Stimulated activated CD4-positive, alpha-beta T cell treated with anti-CD3 and anti-CD28 coated beads, Interleukin-12 subunit alpha, Interleukin-12 subunit beta, amount 100 ng/mL, for 24 hours (primary cell): ENCODE measurements at places on chromosomes 4 and X.

DNA sequence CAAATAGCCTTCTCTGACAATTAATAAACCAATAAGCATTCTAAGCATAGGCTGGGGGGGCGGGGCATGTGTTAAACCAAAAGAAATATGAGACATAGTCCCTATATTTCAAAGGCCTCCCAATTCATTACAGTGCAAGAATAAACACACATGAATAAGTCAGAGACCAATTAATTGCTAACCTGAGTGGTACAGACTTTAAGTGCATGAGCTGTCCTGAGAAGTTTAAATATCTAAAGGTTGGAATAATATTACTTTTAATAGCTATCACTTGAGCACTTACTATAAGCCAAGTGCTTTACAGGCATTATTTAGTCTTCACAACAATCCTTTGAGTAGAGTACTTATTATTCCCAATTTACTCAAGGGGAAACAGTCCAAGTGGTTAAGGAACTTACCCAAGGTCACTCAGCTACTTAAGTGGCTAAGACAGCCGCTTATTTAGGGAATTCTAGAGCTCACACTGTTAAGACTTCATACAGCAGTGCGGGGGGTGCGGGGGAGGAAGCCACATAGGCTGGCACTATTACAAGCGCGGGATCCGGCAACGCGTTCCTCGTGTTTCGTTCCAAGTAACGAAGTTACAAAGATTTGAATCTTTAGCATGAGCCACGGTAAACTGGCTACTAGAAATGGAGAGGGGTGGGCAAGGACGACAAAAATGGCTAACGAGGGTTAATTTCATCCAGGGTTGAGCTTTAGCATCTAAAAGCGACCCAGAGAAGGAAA, 1.4 kb downstream of the THOC2 start:
- no peak for DNase-seq

DNA sequence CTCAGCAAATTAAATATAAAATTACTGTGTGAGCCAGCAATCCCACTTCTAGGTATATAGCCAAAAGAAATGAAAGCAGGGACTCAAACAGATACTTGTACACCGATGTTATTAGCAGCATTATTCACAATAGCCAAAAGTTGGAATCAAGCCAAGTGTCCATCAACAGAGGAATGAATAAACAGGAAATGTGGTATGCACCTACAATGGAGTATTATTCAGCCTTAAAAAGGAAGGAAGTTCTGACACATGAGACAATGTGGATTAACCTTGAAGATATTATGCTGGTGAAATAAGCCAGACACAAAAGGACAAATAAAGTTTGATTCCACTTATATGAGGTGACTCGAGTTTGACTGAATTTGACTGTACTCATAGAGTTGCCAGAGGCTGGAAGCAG, 108.3 kb upstream of the DUSP21 start:
- DNase-seq, result no peak

GRCh38 chr4:186628058-186628711, 72.8 kb upstream of the MTNR1A start:
- no peak for DNase-seq

GRCh38 chrX:68186552-68187262, 246.6 kb downstream of the OPHN1 start:
- no peak for DNase-seq

GRCh38 chr4:121599049-121599448, 97.7 kb downstream of the ANXA5 start:
- no peak for DNase-seq

- DNase-seq, result no peak
These were observed 64.8 kb downstream of the IRF2 start for GRCh38 chr4:184409502-184409901.

DNA sequence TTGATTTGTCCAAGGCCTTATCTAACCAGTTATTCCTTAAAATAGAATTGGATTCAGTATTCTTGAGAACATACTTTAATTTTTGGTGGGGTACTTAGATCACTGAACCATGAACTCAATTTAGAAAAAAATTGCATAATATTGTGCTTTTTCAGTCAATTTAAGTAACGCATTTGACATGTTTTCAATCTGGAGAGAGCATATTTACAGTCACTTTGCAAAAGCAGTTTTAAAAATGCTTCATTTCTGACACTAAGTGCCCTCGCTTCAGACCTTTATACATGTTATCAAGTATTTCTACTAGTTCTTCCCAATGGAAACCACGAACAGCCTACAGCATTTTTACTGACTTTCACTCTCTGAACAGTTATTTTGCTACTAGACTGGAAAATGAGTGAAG, 257.1 kb upstream of the NDST4 start:
- no peak for DNase-seq

DNA sequence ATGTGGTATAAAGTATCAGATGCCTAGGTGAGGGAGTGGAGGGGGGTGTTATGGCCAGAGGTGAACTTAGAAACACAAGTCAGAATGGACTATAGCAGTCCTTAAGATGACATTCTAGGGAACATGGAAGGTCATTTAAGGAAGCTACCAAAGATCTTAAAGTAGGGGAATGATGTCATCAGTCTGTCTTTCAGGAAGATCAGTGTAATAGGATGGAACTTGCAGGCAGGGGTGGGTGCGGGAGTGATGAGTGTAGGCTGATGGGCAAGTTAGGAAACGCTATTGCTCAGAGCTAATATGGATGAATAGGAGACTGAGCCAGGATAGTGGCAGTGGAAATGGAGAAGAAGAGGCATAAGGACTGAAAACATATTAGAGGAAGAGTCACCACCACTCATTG, 27.5 kb upstream of the CWH43 start:
- DNase-seq, result no peak

DNA sequence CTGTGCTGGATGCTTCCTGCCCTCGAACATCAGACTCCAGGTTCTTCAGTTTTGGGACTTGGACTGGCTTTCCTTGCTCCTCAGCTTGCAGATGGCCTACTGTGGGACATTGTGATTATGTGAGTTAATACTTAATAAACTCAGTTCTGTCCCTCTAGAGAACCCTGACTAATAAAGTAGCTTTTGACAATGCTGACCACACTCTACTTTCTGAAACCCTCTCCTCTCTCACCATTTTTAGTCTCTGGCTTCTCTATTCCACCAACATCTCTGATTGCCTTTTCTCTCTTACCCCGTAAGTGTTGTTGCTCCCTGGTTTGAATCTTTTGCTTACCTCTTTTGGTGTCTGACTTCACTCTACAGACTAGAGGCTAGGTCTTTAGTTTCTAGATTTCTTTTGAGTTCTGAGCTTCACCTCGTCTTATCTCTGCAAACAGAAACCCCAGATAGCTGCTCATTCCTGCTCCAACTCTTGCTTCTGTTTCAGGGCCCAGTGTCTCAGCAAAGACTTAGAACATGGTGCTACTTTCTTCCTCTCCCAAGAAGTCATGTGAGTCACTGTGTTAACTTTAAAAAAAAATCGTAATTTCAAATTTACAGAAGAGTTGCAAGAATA, 11.4 kb downstream of the TMSB4X start:
- no peak for DNase-seq

GRCh38 chrX:149539283-149540130, 1.3 kb upstream of the EOLA1 start:
- peak; percentile 77 for DNase-seq

DNA sequence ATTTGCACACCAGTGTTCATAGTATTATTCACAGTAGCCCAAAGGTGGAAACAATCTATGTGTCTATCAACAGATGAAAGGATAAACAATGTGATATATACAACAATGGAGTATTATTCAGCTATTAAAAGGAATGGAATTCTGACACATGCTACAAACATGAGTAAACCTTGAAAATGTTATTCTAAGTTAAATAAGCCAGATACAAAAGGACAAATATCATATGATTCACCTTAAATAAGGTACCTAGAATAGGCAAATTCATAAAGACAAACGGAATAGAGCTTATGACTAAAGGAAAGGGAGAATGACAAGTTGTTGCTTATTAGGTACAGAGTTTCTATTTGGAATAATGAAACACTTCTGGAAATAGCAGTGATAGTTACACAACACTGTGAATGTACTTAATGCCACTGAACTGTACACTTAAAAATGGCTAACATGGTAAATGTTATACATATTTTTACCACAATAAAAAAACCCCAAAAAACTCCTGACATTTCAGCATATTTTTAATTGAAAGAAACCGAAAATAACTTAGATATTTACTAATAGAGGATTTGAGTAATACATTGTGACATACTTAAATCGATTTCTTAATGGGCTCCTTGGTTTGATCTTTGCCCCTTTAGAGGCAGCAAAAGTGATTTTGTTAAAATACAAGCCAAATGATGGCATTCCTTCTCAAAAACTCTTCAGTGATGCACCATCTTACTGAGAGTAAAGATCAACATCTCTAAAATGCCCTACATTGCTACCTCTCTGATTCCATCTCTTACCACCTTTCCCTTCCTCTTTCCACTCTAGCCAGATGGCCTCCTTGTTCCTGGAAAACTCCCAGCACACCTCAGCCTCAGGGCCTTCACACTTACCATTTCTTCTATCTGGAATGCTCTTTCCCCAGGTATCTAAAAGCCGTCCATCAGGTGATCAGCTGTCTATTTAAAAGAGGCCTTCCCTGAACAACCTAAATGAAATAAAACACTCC, 8.6 kb upstream of the CYP2U1 start:
- no peak for DNase-seq

DNA sequence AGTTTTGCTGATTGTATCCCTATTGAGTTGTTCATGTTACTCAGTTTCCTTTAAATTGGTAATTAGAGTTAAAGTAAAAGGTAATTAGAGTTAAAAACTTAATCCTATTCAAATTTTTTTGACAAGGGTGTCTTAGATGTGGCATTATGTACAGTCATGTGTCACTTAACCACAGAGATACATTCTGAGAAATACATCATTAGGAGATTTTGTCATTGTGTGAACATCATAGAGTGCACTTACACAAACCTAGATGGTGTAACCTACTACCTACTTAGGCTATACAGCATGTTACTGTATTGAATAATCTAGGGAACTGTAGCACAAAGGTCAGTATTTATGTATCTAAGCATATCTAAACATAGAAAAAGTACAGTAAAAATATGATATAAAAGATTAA, 39.2 kb downstream of the BEX3 start:
- no peak for DNase-seq

DNA sequence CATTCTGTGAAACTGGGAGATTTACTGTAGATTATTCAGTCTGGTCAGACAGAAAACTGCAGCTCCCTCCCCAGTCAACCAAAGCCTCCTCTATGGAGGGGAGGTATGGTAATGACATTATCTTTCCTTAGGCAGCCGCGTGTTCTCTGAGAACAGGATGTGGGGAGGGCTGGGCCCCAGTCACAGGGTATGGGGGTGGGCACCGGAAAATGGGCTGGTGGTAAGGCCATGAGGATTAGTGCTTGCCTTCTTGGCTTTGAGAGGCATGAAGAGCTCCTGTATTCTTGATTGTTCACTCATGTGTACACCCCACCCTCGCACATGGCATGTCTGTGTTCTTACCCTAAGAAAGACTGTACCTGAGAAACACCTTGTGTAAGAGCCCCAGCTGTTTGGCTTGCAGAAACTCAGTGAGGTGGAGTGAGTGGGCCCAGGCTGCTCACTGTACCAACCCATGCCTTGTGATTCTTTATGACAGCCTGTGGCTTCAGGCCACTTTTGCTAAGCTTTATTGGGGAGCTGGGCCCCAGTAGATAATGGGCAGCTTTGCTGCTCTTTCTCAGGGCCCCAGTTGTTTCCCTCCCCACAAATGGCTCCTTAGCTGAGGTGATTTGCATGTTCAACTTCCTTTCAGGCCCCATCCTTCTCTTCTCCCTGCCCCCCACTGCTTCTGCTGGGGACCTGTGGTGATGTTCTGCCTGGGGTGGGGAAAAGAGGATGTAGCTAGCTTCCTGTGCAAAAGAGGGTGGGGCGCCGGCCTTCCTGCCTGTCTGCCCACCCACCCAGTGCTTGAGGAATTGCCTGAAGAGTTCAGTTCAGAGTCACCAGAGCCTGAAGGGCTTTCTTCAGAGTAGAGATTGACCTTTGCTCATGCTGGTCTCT, 30.7 kb downstream of the MSN start:
- DNase-seq, result peak; percentile 64

DNA sequence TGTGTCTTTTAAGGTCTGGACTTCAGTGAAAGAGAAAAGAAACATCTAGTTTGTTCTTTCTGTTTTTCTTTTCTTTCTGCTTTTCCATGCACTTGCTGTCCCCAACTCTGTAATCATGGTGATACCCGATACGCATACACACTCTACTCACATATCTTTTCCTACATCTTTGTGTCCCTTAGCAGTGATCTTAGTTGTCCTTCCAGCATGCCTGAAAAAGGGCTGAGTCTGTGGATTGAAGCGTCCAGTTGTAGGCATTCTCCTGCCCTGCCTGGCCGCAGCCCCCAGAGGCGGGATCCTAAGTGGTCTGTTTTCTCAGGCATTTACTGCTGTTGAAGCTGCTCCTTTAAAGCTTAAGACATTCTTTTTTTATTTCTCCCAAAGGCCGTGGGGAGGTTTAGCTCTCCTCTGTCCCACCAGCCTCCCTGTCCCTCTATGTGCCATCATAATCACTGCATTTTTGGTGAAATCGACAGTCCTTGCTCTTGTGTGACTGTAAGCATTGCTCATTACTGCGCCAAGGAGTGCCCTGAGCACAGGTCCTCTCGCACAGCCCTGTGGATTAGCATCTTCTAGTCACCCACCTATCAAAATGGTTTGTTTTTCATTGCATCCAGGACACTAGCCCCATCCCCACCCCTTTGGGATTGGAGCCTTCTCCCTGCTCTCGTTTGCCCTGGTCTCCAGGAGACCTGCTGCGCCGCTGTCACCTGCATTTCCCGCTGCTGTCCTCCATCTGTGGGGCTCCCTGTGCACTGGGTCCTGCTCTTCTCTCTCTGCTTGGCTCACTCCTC, 4.4 kb downstream of the RGS12 start:
- no peak for DNase-seq

DNA sequence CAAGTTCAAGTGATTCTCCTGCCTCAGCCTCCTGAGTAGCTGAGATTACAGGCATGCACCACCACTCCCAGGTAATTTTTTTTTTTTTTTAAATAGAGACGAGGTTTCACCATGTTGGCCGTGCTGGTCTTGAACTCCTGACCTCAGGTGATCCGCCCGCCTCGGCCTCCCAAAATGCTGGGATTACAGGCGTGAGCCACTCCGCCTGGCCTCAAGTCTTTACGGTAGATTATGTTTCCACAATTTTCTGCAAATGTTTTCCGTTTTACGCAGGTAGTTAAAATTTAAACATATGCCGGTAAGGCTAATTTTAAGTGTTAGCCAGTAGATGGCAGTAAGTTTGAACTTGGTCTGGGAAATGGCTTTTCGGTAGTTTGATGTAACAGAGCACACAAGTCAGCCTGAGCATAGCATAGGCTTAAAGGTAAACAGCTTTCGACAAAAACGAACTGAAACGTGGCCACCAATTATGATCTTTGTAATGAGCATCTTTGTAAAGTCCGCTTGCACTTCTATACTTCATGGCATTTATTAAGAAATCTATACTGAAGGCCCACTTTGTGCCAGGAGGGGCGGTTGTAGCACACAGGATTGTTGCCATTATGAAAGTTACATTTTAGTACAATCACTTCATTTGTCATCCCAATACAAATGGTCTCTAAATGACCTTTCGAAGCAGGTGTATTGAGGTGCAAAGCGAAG, 31.1 kb downstream of the CCKAR start:
- DNase-seq, result no peak

DNA sequence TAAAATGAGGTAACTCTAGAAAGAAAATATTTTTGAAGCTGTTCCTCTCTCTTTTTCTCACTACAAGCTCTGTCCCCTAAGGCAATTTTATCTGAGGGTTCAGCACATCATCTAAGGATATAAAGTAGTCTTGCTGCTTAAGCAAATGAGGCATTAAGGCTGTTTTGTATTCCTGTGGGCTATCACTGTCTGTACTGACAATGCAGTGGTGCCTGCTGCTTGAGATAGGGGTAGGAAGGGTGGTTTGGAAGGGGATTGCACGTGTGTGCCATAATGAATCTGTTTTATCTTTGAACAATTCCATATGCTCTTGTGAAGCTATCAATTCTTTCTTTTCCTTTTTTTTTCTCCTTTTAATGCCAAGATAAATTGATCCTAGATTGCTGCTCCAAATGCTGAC, 128.0 kb upstream of the ATOH1 start:
- DNase-seq, result no peak
